Choroid plexus epithelial cell (primary cell): ENCODE measurements at places on chromosomes 2 and 18.

GRCh38 chr2:233450864-233451575 is 96.7 kb downstream of the DGKD start:
- DNase-seq: no peak

- no peak for DNase-seq
These were observed 253.4 kb downstream of the CYP26B1 start for GRCh38 chr2:71894261-71894660.

DNA sequence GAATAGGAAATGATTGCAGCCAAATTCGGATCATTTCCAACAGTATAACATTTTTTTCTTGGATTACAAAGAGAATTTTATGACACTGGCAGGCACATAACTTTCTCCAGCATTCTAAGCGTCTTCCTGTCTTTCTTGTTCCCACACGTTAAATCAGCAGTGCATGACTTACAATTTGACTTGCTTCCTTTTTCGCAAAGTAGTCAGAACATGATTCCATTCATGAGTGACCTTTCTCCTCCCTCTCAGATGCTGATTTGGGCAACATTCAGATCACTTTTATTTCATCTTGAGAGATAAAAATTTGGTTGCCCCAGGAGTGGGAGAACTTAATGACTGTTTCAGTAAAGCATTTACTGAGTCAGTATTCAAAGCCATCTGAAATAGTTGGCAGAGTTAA is 858.7 kb upstream of the ACVR2A start:
- DNase-seq: no peak

DNA sequence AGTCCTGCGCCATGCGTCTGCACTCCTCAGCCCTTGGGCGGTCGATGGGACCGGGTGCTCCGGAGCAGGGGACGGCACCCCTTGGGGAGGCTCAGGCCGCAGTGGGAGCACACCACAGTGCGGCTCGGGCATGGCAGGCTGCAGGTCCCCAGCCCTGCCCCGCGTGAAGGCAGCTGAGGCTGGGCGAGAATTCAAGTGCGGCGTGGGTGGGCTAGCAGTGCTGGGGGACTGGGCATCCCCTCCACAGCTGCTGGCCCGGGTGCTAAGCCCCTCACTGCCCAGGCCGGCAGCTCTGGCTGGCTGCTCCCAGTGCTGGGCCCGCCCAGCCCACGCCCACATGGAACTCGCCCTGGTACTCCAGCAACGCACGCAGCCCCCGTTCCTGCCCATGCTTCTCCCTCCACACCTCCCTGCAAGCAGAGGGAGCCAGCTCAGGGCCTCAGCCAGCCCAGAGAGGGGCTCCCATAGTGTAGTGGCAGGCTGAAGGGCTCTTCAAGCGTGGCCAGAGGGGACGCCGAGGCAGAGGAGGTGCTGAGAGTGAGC is 198.3 kb upstream of the CNTNAP5 start:
- DNase-seq: no peak

DNA sequence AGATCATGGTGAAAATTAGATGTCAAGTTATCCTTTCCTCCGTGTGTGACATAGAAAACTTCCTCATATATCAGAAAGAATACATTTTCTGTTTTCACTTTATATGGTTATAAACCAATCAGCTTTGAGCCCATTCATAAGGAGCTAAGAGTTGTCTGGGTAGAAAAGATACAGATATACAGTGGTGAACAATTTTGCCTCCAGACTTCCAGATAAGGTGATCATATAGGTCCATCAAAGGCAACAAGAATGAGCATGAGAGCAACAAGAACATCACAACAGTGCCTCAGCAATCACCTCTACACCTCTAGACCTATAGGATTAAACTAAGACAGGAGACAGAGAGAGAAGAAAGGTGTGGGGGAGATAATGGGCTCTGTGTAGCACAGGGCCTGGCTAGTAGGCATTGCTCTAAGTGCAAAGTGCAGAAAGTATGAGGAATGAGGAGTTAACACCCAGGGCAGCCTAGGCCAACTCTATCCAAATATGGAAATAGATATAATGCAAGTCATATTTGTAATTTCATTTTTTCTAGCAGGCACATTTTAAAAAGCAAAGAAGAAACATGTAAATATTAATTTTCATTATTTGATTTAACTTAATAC is 8.3 kb downstream of the TNP1 start:
- no peak for DNase-seq

DNA sequence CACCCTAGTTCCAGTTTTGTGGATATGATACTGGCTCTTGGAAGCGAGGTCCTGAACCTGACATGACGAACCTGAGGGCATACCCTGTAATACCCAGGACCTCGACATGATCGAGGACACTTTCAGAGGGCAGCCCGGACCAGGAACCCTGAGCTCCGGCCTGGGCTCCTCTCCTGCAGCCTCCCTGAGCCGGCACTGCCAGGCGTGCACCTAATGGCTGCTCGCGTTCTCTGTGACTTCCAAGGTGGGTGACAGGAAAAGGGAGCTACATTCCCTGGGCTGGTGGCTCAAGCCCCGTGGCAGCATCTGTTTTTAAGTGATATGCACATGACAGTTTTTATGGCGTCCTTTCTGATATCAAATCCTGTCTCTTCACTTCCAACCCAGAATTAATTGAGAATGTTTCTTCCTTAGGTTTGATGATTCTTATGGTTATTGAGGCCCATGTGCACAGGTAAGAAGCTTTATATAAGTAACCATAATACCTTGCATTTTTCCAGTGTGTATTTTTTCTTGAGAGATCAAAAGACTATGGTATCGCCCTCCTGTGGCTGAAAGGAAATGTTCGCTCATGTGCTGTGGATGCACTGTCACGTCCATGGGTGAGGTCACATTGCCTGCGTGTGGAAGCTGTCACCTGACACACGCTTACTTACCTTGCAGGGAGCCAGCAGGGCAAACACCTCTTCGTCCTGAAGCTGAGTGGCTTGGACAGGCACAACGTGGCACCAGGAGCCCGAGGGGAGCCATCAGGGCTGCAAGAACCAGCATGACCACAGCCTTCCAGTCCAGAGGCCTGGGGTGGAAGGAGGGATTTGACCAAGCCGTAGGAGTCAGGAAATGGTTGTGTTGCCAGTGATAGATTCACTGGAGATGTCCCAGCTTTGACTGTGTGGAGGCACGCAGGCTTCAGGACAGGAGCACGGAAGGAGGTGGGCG is 367.4 kb upstream of the MYT1L start:
- DNase-seq: peak; percentile 1

DNA sequence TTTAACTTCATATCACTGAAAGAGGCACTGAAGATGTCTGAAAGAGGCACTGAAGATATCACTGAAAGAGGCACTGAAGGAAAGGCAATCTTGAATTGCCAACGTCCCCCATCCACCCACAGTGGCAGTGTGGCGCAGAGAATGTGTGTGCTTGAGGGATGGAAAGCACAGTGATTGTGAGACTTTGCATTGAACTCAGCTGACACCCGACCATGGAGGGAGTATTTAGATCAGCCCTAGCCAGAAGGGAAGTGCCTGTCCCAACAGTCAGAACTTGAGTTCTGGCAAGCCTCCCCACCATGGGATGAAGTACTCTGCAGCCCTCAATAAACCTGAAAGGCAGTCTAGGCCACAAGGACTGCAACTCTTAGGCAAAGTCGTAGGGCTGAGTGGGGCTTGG is 33.8 kb downstream of the MAP4K3 start:
- DNase-seq: no peak

- DNase-seq: no peak
These were observed 893.0 kb upstream of the POU3F3 start for GRCh38 chr2:103960951-103961350.

DNA sequence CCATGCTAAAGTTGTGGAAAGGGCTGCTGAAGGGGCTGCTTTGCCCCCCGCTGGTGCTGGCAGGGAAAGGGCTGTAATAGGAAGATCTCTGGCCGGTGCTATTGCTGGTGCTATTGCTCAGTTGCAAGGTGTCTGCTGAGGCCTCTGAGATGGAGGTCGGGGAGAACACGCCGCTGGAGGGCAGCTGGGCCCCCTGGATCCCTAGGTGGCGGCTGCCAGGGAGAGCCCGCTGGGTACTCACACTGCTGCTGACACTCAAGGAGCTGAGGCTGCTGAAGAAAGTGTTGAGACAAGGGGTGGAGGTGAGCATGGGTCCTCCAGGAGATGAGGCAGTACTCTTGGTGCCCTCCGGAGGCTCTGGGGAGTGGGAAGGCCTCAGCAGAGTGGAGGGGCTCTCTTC is 4.2 kb downstream of the FOXI3 start:
- no peak for DNase-seq

DNA sequence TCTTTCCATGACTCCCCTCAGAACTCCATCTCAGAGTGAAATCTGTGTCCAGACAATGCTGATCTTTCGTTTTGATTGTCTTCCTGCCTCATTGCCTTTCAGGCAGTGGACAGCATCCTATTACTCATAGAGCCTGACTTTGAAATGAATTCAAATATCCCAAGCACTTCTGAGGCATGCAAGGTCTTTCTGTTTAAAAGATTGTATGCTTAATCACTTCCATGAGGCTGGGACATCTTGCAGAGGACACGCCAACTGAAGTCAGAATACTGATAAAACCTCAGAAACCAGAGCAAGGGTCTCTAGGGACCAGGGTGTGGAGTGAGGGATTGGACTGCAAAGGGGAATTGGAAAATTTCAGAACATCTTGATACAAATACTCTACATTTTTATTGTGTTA is 836.5 kb upstream of the ID2 start:
- peak; percentile 59 for DNase-seq
